ENCODE measurements at places on chromosomes 5 and 9.

DNA sequence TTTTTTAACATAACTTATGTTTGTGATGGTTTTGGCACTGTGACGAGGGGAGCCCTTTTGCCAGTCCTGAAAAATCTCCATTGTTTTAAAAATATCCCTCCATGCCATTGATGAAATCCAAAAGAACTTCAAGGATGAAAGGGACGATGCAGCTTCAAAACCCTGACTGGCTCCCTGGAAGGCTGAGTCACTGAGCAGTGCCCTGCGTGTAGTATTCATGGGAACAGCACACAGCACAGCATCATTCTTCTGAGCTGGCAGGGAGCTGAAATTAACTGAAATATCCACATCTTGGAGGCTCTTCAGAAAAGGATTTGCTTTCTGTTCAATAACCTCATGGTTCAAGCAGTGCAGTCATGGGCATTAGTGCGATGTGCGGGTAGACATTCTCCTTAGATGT lies 29.7 kb downstream of the PDE4D start:
- DNase-seq, result no peak

DNA sequence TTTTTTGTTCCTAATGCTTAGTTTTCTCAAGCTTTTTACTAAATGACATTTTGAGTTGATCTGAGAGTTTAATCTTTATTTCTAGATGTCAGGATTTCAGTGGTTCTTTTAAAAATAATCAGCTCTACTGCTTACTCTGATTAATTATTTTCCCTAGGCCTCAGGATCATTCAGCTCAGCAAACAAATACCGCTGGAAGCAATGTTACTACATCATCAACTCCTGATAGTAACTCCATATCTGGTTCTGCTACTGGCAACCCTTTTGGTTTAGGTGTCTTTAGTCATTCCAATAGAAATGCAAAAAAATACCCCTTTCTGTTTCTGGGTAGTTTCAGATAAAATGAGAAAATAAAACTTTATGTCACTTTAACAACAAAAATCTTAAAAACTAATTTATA lies 5.6 kb upstream of the IDNK start:
- DNase-seq, result no peak

DNA sequence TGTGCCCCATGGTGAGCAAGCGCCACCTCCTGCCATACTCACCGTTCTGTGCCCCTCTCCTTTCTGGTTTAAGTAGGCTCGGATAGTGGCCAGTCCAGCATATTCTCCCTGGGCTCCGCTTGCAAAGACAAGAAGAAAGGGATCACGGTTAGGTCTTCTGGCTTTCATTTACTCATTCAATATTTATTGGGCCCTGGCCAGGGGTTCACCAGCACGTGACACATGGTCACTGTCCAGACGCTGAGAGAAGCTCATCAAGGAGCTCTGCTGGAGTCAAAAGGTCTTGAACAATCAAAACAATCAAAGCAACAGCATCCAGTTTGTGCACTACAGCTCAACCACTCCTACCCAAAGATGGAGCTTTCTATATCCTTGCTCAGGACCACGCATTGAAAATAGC lies 80.2 kb downstream of the GLDC start:
- DNase-seq, result no peak

GRCh38 chr5:76219636-76220035 lies 136.5 kb downstream of the SV2C start:
- no peak for DNase-seq

- DNase-seq, result no peak
Observed at GRCh38 chr5:133362438-133362837, 249.9 kb downstream of the FSTL4 start.

GRCh38 chr5:174325431-174325830 lies 279.9 kb downstream of the NSG2 start:
- no peak for DNase-seq

DNA sequence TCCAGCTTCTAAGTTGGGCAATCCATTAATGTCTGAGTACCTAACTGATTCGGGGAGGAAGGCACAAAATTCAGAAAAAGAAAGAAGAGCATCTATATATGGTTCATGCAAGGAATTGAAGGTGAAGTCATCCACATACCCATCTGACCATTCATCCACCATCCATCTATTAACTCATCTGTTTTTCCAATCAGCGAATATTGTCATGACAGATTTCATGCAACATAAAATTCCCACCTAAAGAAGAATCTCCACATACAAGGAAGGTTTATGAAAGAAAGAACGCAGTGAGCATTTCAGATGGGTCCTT lies 164.7 kb downstream of the GRIA1 start:
- no peak for DNase-seq

DNA sequence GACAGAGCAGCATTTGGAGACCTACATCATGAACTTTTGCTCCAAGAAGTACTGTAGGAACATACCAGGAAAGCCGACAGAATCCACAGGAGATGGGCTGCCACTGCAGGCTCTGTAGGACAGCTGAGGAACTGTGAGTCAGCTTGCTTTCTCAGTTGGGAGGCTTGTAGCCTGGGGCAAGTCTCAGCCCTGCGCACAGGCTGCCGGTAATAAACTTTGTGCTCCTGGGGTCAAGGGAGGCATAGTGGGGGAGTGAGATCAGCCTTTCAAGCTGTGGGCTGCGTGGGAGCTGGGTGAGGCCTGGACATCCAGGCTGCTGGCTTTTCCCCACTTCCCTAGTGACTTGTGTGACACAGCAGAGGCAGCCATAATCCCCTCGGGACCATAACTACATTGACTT lies 718.0 kb upstream of the CDH10 start:
- DNase-seq, result no peak

DNA sequence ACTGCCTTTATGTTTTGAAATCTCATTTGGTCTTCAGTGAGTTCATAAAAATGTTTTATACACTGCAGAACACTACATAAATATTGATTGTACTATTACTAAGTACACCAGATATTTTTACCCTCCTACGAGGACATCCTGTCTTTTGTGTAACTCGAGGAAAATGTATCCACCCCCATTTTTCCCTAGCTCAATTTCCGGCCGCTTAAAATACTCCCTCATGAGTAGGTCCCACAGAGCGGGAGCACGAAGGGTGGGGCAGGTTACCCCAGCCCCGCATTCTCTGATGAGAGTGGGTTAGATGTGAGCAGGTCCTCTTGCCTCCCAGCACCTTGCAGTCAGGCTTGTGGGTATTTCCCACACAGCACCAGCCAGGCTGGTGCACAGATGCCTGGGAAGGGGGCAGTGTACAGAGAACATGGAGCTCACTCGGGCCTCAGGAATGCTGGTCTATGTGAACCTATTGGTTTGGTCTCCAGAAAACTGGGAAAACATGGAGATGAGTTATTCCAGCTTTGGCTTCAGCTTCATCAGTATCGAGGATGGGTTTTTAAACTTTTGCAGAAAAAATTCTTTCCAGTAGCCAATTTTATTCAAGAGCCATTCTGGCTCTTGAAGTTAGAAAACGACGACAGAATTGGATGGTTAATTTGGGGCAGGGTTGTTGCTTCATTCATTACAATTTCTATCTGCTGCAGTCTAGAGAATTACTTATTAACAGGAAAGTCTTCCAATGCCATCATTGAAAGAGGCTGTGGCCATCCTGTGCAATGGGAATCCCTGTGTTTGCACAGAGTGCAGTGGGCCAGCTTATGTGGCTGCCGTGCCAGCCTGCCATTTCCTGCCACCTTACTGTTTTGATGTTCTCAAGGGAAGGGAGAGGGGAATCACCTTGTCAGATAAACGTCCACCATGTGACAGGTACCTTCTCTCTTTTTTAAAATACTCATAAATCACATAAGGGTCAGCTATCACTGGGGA lies 73.2 kb downstream of the WDR41 start:
- DNase-seq, result no peak

DNA sequence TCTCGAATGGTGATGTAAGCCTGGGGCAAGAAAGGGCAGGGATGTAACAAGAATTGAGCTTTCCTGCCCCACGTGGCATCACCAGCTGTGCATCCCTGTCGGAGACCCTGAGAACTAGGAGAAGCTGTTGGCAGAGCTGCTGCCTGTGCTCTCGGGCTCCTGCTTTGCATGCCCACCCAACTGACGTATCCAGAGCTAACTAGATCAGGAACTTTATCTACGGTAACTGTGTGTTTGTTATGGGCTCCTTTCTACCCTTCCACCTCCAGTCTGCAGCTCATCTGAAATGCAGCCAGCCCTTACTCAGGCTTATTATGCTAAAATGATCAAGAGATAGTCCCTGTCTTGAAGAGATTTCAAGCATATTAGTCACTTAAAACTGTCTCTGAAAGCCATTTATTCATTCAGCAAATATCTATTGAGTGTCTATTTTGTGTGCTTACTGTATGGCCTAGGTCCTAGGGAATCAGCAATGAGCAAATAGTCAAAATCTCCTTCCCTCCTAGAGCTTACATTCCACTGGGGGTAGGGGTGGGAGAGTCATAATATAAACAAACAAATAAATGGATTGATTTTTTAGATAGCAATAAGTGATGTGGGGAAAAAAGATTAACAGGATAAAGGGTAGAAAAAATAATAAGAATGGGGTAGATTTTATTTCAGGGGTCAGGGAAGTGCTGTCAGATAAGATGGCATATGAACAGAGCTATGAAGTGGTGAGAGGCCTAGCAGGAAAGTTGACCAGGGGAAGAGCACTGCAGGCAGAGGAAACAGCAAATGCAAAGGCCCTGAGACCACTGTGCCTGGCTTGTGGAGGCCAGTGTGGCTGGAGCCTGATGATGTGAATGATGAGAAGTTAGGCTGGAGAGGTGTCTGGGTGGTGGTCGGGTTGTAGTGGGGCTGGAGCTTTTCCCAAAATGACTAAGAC lies 118.2 kb downstream of the GALNT10 start:
- DNase-seq, result no peak

DNA sequence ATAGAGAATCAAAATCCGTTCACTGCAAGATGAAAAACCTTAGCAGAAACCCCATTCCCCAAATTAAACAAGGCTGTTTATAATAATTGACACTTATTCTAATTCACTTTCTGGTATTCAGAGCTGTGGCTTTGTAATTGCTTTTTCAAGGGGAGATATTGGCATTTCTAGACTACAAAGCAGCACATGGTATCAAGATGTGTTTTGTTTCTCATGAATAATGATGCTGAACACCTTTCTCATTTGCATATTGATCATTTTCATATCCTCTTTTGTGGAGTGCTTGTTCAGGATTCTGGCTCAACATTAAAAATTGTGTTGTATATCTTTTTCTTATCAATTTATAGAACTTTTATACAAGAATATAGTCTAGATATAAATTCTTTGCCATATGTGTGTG lies 22.4 kb upstream of the ANKRD55 start:
- DNase-seq, result no peak

DNA sequence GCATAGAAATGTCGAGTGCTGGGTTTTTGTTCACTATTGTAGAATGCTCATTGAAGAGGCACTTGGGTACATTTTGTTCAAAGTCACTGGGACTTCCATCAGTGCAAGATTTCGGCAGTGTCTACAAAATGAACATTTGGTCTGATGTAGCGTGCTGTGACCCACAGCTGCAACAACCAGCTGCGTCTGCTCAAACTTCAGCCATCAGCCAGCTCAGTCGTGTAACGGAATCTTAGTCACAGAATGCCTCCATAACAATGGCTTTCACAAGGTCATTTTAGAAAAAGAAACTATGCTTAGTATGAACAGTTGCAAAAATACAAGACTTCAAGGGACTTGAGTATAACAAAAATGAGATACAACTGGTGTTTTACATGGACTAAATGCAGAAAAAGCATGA lies 828.1 kb upstream of the GRAMD2B start:
- DNase-seq, result no peak

GRCh38 chr9:132237481-132237880 lies 75.6 kb downstream of the NTNG2 start:
- no peak for DNase-seq

GRCh38 chr5:44167540-44167939 lies 221.7 kb downstream of the FGF10 start:
- DNase-seq, result no peak

GRCh38 chr5:143019614-143020515 lies 249.7 kb downstream of the ARHGAP26 start:
- DNase-seq, result no peak

- no peak for DNase-seq
Observed at GRCh38 chr5:147557876-147558745, 48.2 kb upstream of the DPYSL3 start.

GRCh38 chr9:71822456-71822855 lies 54.1 kb upstream of the CEMIP2 start:
- no peak for DNase-seq

DNA sequence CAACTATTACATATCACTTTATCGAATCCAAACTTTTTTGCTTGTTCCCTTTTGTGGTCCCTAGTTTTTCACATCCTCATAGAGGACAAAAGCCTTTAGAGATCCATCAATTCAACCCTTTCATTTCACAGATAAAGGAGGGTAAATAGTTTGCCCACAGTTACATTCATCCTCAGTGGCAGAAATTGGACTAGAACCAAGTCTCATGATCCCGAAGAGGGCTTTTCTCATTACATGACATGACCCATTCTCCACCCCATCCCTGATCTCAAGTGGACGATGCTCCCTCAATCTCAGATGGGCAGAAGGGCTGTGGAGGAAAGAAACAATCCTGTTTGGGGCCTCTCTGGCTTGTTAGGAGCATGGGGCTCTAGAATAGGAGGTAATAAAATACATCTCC lies 23.1 kb downstream of the TICAM2 start:
- no peak for DNase-seq

DNA sequence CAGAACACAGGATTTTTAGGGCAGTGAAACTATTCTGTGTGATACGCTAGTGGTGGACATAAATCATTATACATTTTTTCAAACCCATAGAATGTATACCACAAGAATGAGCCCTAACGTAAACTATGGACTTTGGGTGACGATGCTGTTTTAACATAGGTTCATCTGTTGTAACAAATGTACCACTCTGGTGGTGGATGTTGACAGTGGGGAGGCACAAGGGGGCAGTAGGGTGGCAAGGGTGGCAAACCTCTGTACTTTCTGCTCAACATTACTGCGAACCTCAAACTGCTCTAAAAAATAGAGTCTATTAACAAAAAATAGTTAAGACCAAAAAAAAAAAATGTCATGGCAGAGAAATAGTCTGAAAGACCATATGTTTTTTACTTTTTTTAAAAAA lies 9.1 kb upstream of the MVB12B start:
- peak; percentile 42 for DNase-seq

GRCh38 chr5:61702784-61703183 lies 370.7 kb downstream of the ZSWIM6 start:
- DNase-seq, result no peak

- no peak for DNase-seq
Observed at GRCh38 chr5:34708777-34709176, 52.6 kb downstream of the RAI14 start.

GRCh38 chr5:160278343-160278742 lies 34.0 kb downstream of the CCNJL start:
- no peak for DNase-seq

- DNase-seq, result peak; percentile 25
Observed at GRCh38 chr9:99035313-99035712, 69.6 kb upstream of the TGFBR1 start.

All from activated T-cell treated with anti-CD3 and anti-CD28 coated beads, Interleukin-2, amount 50 U/mL, for 24 hours (primary cell).